ENCODE measurements at places on chromosomes 16 and 17.
A peak's percentile ranks its signal among the peaks of the same experiment; 100 is the strongest.

DNA sequence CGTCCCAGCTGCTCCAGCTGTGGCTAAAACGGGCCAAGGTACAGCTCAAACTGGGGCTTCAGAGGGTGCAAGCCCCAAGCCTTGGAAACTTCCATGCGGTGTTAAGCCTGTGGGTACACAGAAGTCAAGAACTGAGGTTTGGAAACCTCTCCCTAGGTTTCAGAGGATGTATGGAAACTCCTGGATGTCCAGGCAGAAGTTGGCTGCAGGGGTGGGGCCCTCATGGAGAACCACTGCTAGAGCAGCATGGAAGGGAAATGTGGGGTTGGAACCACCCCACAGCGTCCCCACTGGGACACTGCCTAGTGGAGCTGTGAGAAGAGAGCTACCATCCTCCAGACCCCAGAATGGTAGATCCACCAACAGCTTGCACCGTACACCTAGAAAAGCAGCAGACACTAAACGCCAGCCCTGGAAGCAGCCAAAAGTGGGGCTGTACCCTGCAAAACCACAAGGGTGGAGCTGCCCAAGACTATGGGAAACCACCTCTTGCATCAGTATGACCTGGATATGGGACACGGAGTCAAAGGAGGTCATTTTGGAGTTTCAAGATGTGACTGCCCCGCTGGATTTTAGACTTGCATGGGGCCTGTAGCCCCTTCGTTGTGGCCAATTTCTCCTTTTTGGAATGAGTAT, 2.2 kb downstream of the SDR42E1 start:
- no peak for DNase-seq

DNA sequence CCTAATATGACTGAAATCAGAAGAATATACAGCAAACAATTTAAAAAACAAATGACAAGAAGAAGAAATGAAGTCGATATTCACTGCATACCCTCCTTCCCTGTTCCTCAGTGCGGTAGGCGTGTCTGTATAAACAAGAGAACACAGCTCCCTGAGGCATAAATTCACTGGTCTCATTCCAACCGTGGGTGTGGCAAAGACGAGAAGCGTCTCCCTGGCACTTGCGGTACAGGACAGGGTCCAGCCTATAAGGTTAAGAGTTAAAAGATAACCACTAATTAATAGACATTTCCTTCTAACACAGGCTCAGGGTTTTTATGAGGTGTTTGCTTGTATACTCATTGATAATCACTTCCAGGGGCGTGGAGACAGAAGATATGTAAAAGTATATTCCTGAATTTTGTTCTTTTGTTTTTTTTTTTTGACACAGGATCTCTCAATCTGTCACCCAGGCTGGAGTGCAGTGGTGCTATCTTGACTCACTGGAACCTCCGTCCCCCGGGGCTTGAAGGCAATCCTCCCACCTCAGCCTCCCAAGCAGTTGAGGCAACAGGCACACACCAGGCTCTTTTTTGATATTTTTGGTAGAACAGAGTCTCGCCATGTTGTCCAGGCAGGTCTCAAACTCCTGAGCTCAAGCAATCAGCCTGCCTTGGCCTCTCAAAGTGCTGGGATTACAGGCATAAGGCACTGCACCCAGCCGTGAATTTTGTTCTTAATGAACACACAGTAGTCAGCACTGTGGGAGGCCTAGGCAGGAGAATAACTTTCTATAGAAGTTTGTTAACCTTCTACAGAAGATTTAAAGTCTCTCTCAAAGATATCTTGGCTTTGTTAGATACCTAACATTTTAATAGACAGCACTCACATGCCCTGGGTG, 59.1 kb upstream of the CLEC18B start:
- DNase-seq = no peak

GRCh38 chr17:50641357-50641756, 6.7 kb downstream of the ABCC3 start:
- no peak for DNase-seq

DNA sequence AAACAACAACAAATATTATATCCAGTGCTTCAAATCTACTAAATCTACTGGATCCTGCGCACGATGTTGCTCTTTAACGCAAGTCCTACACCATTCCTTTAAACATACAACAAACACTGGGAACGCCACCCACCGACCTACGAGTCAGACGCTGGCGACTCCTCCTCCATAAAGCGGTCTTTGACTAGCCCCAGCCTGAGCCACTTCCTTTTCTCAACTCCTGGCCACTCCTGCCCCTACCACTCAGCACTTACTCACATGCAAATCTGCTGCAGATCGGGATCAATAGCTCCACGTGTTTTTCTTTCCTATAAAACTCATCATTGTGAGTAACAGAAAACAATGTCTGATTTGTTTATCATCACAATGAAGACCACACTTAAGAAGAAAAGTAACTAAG, 32.8 kb upstream of the MNT start:
- no peak for DNase-seq

DNA sequence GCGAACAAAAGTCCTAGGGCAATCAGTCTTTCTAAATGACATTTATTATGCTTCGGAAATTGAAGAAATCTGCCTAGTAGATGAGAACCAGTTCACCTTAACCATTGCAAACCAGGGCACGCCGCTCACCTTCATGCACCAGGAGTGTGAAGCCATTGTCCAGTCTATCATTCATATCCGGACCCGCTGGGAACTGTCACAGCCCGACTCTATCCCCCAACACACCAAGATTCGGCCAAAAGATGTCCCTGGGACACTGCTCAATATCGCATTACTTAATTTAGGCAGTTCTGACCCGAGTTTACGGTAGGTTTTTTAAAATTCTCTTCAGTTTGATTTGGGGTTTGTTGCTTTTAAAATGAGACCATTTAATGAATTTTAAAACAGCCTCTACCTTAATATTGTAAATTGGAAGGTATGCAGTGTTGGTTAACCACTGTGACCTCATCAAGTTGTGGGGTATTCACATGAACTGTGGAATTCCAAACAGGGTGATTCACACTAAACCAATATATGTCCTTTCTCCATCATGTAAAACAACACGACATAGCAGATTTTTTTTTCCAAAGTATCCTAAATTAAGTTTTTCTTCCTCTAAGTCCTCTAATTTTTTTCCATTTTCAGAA, 6.2 kb upstream of the EVI2A start:
- no peak for DNase-seq

GRCh38 chr17:40612599-40613244, 34.9 kb downstream of the SMARCE1 start:
- peak; percentile 59 for DNase-seq

GRCh38 chr17:75024686-75025397, 12.4 kb downstream of the MRPL58 start:
- no peak for DNase-seq

DNA sequence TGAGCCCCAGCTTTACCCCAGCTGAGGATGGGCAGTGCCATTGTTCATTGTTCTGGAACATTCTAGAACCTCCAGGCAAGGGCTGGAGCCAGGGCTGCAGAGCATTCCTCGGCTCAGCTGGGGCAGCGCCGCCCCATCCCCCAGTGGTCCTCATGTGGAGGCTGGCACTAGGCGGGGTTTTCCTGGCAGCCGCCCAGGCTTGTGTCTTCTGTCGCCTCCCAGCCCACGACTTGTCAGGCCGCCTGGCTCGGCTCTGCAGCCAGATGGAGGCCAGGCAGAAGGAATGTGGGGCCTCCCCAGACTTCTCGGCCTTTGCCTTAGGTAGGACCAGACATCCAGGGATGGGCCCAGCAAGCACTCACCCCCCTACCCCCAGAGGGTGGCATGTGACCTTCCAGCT, at the start of gene TMEM95:
TSS of gene TMEM95 (plus strand) at position 104 of the 400 bp plus-strand sequence. CDS start at position 153, 49 bp downstream.
- DNase-seq = no peak

GRCh38 chr16:83742124-83742899, 65.5 kb upstream of the HSBP1 start:
- no peak for DNase-seq

DNA sequence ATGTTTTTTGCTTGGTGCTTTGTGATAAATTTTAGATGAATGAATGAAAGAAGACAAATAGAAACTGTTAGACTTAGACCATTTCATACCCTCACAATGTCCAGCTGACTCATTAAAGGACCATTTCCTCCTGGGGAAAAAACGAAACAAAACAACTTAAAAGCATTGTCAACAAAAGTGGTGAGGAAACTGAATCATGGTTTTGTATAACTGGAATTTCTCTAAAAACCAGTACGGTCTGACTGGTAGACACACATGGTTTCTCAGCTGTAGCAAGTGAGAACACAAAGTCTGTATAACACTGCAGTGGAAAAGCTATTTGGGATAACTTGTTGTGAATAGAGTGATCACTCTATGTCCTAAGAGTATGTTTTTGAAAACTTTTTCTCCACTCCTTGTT, 5.3 kb upstream of the DDX52 start:
- DNase-seq = no peak

- no peak for DNase-seq
Observed at GRCh38 chr17:49548506-49549310, 27.0 kb upstream of the NXPH3 start.

DNA sequence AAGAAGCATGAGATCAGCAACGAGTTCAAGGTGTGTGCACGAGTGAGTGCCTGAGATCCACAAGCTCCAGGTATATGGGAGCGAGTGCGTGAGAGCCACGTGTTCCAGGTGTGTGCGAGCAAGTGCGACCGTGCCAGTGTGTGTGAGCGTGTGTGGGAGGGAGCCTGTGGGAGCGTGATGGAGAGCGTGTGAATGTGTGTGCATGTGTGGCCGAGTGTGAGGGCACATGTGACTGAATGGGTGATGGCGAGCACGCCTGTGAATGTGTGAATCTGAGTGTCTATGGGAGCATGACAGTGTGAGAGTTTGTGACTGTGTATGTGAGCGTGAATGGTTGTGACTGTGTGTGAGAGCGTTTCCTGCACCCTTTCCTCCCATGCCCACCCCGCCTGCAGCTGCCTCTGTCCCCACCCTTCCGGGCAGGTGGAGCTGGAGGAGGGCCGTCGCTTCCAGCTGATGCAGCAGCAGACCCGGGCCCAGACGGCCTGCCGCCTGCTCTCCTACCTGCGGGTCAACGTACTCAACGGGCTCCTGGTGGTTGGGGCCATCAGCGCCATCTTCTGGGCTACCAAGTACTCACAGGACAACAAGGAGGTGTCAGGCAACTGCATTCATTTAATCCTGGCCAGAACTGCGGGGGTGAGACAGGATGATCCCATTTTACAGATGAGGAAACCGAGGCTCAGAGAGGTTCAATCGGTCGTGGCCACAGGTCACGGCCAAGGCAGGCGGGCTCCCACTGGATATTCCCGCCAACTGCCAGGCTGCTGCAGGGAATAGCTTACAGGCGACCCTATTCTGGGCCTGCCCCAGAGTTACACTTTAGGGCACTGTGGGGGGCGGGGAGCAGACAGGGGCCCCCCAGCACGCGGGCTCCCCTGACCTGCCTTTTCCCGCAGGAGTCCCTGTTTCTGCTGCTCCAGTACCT, 3.7 kb downstream of the TMC8 start:
- DNase-seq = peak; percentile 68

DNA sequence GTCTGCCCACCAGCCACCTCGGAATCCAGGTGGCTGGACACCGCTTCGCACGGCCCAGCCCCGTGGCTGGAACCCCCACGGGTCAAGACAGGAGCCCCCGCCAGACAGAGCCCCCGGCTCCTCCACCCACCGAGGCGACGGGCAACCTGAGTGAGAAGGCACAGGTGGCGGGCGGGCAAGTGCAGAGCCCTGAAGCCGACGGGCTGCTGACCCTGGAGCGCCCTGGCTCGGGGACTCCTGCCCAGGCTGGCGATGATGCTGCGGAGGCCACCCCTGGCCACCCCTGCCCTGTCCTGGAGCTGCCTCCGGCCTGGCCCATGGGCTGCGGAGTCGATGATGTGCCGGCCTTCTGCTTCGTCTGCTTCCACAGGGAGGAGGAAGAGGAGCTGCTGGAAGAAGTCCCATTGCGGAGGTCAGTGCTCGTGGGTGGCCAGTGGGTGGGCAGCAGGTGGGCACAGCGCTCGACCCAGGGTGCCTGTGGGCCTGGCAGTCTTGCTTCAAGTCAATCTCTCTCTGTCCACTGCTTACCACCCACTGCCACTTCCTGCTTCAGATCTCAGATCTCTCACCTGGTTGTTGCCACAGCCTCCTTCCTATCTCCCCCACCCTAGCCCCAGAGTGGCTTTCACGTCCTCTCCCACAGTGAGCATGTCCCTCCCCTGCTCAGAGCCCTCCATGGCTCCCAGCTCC, 33.1 kb upstream of the SBK1 start:
- no peak for DNase-seq

DNA sequence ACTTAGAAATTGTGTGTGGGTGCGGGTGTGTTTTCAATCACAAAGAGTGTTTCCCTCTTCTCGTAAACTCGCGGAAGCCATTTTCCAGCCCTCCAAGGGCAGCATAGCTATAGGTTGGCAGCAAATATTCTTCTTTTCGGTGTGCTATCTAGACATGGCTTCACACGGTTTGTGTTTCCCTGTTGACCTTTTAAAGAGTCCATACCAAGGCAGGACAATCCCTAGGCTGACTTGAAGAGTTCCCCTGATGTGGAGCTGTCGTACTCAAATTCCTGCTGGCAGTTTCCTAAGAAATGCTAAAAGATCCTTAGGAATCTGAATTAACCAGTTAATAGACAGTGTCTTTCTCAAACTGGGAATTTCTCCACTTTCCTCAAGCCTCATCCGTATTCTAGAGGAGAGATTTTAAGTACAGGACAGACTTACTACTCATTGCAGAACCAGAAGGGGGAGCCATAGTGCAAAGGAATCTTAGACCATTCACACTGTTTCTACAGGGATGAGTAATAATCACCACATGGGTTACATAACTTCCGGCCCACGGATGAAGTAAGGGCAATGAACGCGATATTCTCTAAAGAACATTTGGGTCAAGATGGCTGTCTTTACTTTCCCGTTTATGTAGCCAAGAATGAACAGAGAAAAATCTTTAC, 288.6 kb upstream of the ELAC2 start:
- no peak for DNase-seq

- no peak for DNase-seq
Observed at GRCh38 chr17:81062014-81062780, 27.2 kb downstream of the BAIAP2 start.

- no peak for DNase-seq
Observed at GRCh38 chr17:73727941-73728340, 83.7 kb upstream of the SDK2 start.

GRCh38 chr17:36592316-36592715, 637 bp downstream of the DHRS11 start:
- DNase-seq = no peak

- DNase-seq = no peak
Observed at GRCh38 chr16:14283786-14284185, 212.7 kb downstream of the MRTFB start.

DNA sequence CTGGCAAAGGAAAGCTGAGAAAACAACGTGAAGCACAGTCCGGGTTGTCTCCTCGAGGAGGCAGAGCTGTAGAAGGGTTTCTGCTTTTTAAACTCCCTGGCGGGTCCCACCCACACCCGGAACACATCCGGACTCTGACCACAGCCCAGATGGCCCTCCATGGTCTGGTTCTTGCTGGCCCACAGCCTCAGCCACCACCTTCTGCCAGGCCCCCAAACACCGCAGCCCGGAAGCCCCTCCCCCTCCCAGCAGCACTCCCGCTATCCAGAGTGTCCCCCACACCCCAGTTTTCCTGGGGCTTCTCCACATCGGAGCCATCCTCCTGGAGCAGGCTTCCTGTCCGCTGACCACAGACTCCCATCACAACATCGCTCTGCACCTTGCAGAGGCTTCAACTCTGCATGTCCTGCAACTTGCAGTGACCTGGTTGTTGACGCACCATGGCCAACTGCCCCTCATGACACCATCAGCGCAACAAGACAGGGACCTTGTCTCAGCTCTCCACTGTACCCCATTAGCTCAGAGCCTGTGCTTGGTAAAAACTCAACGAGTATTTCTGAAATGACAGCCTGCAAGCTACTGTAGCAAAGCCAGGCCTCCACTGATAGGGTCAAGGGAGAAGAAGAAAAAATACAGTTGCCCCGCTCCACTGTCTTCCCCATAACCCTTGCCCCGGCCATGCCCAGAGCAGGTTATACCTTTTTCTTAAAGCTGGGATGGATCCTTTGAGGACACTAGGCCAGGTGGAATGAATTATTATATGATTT, 129.8 kb downstream of the C16orf78 start:
- no peak for DNase-seq
